ENCODE measurements at places on chromosomes 11 and 22.

GRCh38 chr11:115502636-115503082 is 1.6 kb downstream of the CADM1 start:
- no peak for DNase-seq

- DNase-seq: no peak
Measured at GRCh38 chr11:34331736-34332135, 26.1 kb downstream of the ABTB2 start.

GRCh38 chr11:119380827-119381180 is 686 bp downstream of the USP2 start:
- no peak for DNase-seq

DNA sequence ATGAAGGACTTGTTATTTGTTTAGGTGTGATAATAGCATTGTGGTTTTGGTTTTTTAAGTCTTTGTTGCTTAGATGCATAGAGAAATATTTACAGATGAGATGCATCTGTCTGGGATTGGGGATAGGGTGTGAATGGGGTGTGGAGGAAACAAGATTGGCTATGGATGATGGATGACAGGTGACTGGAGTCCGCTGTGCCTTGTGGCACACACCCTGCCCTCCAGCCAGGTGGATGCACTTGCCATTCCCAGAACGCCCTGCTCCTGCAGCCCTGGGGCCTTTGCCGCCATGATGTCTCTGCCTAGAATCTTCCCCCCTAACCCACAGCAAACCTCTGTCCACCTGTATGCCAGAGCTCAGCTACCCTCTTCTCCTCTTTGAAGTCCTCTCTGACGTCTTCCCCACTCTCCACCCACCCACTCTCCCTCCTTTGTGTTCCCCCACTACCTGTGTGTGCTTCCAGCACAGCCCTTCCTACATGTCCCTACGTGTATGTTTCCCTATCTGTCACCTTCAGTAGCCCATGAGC is 54.7 kb downstream of the WNT11 start:
- DNase-seq: no peak

- DNase-seq: no peak
Measured at GRCh38 chr22:40238425-40239344, 61.0 kb downstream of the TNRC6B start.

GRCh38 chr22:26245001-26245400 is 75.7 kb downstream of the SEZ6L start:
- DNase-seq: no peak

DNA sequence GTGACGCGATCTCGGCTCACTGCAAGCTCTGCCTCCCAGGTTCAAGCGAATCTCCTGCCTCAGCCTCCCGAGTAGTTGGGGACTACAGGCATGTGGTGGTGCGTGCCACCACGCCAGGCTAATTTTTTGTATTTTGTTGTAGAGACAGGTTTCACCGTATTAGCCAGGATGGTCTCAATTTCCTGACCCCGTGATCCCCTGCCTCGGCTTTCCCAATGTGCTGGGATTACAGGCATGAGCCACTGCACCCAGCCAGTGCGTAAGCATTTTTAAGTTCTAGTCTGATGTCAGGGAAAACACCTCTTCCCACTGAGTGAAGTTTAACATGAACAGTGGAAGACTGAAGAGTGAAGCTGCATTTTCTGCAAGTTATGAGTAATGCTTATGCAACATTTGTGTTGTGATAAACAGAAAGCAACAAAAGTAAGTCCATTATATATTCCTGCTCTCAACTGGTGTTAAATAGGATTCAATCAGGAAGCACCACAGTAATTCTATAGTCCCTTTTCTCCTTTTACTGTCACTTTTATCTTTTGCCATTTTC is 1219.8 kb upstream of the RAG2 start:
- DNase-seq: no peak

All from stimulated activated CD4-positive, alpha-beta T cell treated with anti-CD3 and anti-CD28 coated beads, Interleukin-15, amount 100 ng/mL, for 48 hours (primary cell).